ENCODE measurements at places on chromosomes 12 and 14.

DNA sequence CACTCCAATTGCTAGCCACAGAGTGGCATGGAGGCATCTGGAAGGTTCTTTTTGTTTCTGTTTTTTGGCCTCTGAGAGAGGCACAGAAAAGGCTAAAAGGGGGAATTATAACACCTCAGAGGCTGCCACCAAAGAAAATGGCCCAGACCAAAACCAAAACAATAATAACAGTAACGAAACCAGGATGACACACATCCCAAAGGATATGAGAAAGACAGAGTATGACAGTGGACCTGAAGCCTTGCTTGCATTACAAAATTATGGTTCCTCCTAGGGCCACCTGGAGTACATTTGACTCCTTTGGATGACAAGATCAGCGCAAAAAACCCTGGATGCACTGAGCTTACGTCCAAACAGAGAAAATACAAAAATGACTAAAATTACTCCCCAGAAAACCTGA is 152.7 kb downstream of the AEBP2 start:
- no peak for DNase-seq

DNA sequence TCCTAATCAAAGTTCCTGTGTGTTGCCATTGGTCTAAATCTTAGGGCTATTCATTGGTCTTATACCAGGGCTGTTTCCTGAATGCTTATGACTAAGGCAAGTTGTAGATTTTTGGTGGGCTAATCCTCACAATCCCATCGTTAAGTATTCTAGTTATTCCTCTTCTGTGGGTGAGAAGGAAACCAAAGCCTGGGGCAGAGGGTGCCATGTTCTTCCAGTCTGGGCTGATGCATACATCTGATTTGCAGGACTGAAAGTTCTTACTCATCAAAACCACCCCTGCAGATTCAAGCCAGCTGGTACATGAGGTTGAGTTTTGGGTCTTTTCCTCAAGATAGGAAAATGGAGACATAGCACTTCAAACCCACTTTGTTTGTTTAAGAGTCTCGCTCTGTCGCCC is 25.7 kb downstream of the PPP1CC start:
- no peak for DNase-seq

DNA sequence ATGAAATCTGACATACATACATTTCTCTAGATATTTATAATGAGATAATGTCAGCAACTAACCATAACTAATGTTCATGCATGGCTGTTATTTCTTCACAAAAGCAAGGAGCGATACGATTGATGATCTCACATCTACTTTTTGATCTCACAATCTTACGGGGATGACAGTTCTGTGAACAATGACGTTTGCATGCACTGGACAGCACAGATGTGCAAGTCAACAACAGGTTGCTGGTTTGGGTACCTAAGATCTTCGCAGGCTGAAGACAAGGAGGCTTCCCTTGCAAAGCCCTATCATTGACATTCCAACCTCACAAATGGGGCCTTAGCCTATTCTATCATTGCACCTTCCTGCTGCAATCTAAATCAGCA is 53.6 kb downstream of the C12orf42 start:
- DNase-seq, result no peak

DNA sequence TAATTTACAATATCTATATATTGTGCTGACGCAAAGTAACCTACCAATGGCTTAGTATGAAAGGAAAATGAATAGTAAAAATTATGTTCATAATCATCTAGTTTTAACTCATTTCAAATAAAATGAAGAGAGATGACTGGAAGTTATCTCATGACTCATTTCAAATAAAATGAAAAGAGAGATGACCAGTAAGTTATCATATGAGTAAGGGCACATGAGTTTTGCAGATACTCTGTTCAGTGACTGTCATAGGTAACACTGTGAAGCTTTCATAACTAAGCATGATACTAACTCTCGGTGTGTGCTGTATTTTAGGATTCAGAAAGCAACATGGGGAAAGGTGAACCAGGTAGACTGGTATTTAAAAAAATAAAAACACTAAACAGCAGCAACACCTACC is 364.5 kb upstream of the DIO2 start:
- DNase-seq, result no peak

- DNase-seq, result peak; percentile 92
Measured at GRCh38 chr12:49588721-49589516, 16.5 kb downstream of the FAM186B start.

DNA sequence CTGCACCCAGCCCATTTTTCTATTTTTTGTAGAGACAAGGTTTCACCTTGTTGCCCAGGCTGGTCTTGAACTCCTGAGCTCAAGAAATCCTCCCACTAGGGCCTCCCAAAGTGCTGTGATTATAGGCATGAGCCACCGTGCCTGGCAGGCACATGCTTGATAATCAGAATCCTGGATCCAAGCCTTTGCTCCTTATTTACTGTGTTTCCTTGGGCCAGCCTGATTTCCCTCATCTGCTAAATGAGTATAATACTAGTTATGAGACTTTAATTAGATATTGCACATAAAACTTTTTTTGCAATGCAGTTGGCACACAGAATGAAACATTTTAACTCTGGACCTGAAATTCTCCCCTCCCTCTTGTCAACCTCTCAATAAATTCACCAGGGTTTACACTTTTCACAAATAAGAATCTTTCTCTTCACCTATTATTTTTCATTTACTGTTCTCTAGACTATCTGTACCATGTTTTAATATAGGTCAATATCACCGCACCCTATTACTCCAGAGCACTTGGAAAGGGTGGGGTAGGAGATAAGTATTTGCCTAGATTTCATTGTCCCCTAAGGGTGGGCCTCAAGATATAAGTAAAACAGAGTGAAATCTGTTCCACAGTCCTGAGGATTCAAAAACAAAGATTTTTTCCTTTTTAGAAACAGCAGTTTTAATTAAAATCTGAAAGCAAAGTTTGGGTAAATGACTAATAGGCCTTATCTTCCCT is 69.2 kb upstream of the NR2C1 start:
- DNase-seq, result no peak

DNA sequence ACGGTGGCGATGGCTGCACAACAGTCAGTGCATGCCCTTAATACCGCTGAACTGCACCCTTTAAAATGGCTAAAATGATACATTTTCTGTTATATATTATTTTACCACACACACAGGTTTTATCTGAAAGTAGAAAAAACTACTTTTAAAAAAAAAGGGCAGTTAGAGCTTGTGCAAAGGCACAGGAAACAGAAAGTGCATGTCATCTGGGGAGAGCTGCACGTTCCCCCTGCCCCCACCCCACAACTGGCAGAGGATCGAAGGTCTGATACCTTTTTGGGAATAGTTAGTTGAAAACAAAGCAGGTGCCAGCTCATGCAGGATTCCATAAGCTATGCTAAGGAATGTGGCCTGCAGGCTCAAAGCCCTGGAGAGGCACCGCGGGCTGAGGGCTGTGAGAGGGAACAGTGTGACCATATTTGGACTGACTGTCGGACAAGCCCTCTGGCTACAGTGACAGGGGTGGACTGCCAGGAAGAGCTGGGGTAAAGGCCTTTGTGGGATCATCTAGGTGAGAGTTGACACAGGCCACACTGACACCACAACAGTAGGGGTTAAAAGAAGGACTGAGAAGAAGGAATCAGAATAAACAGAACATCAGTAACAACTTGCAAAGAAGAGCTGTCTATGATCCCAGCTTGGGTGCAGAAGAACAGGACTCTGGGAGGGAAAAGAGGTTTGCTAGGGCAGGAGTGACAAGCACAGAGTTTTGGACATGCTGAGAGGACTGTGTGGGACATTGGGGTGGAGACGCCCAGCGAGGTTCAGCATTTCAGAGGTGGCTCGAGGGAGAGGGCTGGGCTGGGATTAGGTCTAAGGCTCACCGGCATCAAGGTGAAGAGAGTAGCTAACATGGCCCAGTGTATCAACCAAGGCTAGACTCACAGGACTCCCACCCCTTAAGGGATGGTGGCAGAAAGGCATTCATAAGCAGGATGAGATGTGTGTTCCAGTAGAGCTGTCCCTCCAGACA is 54.6 kb downstream of the ACTN1 start:
- DNase-seq, result no peak

- DNase-seq, result no peak
Measured at GRCh38 chr12:32454075-32454474, 54.7 kb downstream of the FGD4 start.

- DNase-seq, result no peak
Measured at GRCh38 chr14:34198096-34198495, 247.2 kb upstream of the EGLN3 start.

GRCh38 chr12:61367281-61367785 is 892.9 kb upstream of the USP15 start:
- DNase-seq, result no peak

DNA sequence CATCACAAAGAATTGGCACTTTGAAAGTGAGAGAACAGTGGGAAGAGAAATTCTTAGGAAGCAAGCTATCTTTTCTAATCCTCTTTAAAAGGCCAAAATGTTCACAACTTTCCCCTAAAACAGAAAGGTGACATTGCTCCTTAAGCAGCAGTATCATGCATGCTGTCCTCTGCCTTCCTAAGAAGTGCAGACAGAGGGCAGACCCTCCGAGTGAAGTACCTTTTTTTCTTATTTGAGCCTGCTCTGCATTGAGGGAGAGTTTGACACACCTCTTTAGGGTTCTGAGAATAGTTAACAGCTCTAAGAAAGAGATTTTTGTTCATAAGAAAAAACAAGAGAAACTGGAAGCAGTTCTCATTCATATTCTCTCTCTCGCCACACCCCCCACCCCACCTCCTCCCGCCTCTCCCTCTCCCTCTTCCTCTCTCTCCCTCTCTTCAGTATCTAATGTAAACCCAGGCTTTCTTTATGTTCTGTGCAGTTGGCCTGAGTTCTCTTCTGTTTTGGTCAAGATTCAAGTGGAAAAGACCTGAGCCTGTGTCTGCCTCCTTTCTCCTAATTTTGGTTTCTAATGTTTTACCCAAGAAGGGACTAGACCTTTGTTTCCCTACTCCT is 709.1 kb downstream of the DIO2 start:
- no peak for DNase-seq

DNA sequence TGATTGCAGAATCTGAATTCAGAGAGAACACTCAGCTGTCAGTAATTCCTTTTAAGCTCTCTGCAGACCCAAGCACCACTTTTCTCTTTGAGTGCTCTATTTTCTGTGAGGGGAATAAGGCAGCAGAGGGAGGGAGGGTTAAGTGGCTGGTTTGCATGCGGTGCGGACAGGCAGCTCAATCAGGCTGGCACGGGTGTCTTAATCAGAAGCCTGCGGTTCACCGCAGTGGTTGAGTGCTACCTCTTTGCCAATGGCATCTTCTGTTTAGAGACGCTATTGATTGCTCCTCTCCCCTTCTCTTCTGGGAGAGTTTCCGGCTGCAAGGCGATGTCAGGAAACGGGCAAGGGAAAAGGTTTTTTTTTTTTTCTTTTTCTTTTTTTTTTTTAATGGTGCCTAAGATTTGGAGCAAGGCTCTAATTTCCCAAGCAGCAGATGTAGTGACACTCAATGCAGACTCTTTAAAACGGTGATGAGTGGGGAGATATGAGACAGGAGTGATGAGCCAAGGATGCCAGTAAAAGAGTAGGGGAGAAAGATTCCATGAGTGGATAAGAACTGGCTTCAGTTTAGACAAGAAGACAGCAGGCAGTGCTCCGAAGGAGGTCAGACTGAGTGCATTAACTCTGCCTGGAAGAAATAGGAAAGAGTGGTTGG is 533.7 kb upstream of the SEL1L start:
- DNase-seq, result no peak

Data from hematopoietic multipotent progenitor cell treated with erythropoietin and hydrocortisone succinate and interleukin-3 and kit ligand, for 8 days (in vitro differentiated cells).